ENCODE measurements at places on chromosomes 4 and X.

- DNase-seq, result no peak
These were observed 65.2 kb upstream of the MTM1 start for GRCh38 chrX:150502979-150503897.

DNA sequence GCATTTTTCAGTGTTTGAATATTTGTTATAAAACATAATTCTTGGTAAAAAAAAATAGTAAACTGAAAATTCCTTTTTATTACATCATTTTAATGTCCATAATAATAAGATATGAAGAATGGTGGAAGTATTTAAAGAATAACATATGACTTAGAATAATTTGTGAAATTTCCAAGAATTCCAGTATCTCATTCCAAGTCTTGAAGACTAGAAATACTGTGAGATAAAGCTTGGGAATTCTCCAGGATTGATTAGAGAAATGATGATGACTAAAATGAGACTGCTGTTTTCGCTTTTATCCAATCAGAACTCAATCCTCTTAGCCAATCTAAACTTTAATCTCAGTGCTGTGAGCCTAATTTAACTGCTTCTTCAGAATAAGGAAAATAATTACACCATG, 184.2 kb upstream of the HCCS start:
- no peak for DNase-seq

DNA sequence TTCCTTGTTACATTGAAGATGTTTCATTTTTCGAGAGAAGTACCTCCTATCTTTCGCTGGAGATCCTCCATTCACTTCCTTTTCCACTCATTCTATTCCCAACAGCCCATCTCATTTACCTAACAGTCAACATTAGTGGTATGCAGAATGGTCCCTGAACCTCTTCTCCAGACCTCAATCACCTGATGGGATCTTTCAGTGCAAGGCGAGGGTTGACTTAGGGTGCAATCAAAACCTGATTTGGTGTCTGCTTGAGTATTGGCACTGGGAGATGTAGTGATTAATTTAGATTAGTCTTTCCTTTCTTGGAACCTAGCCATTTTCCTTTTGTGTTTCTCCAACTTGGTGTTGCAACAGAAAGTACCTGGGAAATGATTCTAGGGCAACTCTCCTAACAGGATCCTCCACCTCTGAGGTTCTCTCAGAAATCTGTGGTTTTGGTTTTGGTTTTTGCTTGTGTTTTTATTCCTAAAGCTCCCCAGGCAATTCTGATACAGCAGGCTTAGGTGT, 18.4 kb downstream of the DDX3X start:
- DNase-seq, result no peak

- no peak for DNase-seq
These were observed 36.6 kb downstream of the PCYT1B start for GRCh38 chrX:24610516-24610915.

GRCh38 chr4:147418226-147418625, 62.7 kb upstream of the EDNRA start:
- no peak for DNase-seq

All from activated CD4-positive, CD25-positive, alpha-beta regulatory T cell (primary cell).